ENCODE measurements at places on chromosomes 6 and 20.

- DNase-seq: no peak
Observed at GRCh38 chr6:73713426-73714147, 17.6 kb downstream of the CD109 start.

DNA sequence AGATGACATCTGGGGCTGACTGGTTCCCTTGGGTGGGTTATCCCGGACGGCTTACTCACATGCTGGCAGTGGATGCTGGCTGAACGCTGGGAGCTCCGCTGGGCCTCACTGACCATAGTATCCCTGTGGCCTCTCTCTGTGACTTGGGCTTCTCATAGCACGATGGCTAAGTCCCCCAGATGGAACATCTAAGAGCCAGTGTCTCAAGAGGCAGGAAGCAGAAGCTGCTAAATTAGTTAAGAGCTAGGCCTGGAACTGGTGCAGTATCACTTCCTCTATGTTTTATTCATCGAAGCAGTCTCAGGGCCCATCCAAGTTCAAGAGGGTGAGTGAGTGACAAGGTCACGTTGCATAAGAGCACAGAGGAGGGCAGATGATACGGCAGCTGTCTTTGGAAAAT is 116.5 kb upstream of the LAMP5 start:
- no peak for DNase-seq

GRCh38 chr20:35739294-35740163 is 2.5 kb downstream of the RBM39 start:
- no peak for DNase-seq

GRCh38 chr6:47534063-47534462 is 56.5 kb downstream of the CD2AP start:
- DNase-seq: no peak

- DNase-seq: no peak
Observed at GRCh38 chr20:24981282-24981681, 11.3 kb downstream of the APMAP start.

GRCh38 chr6:134478764-134479399 is 161.0 kb upstream of the SGK1 start:
- no peak for DNase-seq

DNA sequence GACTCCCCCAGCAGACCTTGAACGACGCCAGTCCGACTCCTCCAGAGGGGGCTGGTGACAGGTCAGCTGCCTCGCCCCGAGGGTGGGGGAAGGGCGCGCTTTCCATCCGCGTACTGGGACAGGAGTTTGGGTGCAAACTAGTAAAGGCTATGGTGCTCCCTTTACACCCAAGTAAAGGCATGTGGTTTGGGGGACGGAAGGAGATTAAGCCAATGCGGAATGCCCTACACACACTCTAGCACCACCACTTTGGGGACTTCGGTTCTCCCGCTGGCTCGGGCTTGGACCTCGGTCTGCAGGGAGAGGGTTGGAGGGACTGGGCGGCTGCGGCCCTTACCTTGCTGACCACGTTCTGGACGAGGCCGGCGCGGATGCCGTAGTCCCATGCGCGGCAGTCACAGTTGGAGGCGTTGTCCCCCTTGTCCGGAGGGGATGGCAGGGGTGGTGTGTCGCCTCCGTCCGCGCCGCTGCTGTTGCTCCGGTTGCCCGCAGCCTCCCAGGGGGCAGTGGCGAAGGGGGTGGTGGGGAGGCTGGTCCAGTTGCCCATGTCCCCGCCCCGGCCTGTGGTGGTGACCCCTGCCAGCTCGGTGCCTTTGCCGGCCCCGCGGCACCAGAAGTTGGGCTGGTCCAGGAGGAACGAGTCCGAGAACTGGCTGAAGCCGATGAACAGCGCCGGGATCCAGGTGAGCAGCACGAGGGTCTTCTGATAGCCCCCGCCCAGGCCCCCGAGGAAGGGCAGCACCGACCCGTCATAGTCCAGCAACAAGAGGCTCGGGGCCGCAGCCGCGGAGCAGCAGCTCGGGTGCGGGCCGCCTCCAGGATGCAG is 1.1 kb downstream of the SLC22A23 start:
- DNase-seq: no peak

GRCh38 chr20:22729616-22730236 is 145.4 kb upstream of the FOXA2 start:
- DNase-seq: no peak

DNA sequence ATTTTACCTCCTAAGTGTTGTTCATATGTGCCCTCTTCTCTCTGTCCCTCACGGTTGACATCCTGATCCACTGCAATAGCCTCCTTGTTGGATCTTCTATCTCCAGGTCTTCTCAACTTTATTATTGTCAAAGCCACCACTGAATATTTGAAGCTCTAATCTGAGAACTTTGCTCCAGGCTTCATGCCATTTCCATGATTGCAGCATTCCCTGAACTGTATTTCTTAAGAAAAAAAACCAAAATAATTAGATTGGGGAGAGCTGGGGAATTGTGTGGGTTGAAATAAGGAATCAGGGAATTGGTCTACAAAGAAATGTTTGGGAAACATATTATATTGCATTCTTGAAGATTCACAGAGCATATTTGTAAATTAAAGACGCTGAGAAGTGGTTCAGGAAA is 2.5 kb upstream of the STX7 start:
- no peak for DNase-seq

DNA sequence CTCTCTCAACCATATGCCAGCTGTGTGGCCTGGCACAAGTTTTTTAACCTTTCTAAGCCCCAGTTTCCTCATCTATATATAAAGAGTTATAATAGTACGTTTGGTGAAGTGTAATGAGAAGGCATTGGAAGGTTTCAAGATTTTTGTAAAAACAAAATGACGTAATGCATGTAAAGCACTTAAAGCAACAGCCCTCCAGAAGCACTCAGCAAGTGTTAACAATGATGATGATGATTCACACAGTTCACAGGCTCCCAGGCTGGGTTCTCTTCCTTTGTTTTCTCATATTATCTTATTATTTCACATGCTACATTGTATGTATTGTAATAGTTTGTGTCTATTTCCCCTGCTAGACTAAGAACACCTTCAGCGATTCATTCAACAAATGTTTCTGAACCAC is 6.2 kb downstream of the CEP250 start:
- no peak for DNase-seq

DNA sequence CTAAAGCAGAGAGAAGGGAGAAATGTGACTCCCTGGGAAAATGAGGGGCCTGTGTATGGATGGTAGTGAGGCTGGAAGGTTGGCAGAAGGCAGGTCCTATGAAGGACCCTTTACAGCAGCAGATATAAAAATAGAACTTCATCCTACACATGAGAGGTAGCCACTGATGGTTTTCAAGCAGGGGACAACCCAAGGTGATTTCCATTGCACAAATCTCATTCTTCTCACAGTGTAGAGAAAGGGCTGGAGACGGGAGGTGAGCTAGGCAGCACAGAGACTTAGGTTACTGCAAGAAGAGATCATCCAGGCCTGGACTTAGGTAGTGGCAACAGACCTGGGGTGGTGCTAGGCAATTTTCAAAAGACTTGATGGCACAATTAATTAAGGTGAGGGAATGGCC is 30.7 kb downstream of the TRAM2 start:
- no peak for DNase-seq

DNA sequence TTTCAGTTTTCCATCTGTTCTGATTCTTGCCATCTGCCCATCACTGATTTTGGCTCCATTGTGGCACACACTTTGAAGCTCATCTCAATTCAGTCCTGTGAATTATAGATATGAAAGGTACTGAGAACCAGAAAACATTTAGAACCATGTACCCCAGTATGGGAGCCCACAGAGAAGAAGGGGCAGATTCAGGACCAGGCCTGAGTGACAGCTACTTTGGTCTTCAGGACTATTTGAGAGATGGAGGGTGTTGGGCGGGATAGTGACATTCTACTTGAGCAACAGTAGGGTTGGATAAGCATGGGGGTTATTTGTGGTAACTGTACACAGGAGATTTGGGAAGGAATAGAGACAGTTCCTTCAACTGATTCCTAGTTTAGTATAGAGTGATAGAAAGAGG is 259.2 kb upstream of the MANEA start:
- no peak for DNase-seq

DNA sequence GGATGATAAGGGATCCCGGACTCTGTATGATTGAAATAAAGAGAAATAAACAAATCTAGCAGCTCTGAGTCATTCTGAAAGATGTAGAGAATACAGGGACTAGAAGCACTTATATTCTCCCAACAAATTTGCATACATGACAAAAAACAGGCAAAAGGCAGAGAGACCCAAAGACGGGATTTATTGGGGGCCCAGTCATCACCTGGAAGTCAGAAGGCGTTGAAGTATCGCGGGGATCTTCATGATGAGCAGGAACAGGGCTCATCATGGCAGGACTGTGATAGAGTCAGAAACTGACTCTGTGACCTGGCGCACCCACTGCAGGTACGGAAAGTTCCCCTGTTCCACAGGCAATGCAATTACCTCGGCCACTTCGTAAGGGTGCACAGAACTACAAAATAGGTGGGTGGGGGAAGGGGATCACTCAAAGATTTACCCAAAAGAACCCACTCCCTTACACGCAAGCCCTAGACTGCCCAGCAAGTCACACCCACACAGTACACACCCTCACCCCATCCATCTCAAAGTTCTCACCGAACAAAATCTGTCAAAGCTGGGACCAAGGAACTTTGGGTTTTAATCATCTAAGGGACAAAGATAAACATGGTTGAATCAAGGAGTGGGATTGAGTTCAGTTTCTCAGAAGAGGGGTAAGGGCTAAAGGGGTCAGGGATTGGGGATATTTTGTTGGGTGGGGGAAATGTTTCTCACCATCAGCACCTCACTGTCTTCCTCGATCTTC is 1.4 kb downstream of the CUTA start:
- DNase-seq: no peak

DNA sequence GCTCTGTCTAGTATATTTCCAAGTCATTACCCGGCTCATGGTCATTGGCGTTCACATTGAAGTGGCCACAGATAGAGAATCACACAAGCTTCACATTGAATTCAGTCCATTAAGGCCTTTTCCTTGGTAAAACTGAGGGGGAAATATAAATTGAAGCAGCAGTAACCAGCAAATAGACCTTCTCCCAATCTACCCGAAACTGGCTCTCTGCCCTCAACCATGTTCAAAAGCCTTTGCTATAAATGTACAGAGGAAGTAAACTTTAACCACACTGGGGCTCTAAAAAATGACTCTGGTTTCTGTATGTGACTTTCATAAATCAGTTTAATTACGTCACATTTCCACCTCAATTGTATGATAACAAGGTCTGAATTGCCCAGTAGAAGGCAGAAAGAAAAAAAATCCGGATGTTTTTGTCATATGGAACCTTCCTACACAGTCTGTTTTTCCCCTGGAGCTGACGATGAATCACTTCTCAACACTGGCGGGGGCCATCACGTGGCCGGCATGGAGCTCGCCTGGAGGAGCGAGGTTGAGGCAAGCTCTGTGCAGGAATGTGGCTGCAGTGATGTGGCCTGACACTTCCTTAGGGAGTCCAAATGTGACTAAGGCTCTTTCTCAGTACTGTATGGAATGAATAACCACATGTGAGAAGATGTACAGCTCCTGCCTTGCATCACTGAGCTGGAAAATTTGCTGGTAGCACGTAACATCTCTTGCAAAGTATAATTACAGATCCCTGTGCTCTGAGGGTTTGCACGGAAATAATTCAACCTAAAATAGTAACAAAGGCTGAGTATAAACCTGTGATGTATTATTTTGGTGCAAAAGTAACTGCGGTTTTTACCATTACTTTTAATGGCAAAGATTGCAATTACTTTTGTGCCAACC is 58.6 kb upstream of the SNX9 start:
- peak; percentile 51 for DNase-seq

DNA sequence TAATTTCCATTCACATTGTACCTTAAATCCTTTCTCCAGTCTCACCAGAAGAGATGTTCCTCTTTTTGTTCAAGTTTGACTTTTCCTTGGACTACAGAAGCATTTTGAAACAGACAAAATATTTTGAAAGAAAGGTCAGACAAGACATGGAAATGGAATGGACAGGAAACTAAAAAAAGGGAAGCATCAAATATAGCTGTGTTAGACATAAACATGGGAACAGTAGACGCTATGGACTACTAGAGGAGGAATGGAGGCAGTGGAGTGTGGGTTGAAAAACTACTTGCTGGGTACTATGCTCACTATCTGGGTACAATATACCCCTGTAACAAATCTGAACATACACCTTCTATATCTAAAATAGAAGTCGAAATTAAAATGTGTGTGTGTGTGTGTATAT is 4.1 kb upstream of the FAM135A start:
- DNase-seq: no peak

DNA sequence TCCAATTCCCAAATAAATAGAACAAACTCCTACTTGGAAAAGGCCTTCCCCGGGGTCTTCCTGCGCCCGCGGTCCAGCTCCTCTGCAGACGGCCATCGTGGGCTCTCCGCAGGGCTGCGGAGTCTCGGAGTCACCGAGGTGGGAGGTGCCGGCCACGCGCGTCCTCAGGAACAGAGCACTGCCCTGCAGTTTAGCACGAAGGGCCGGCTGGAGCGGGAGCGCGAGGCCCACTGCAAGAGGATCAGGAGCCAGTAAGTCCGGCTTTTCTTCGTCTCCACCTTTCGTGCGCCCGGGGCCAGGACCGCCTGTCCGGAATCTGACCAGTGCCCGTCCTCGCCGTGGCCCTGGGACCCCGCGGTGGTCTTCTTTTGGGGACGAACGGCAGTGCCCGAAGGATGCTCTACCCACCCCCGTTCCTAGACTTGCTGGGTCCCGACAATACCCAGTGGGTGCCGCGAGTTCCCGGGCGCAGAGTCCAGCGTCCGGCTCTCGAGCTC is 1.4 kb downstream of the BHLHE23 start:
- no peak for DNase-seq

GRCh38 chr20:62235777-62236157 is 2.6 kb upstream of the OSBPL2 start:
- no peak for DNase-seq

DNA sequence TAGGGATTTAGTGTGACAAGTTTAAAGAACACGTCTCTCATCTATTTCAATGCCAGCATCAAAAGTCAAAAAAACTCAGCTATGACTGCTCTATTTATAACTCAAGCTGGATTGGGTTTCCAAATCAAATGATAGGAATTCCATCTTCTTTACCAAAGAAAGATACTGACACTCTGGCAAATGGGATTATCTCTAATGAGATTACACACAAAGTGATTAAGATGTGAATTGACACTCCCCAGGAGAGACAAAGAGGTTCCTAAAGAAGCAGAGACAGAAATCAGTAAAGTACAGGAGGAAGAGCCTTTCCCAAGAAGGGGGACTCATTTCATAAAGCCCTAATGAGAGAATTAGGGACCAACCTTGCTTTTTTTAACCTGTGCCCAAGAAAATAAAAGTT is 92.1 kb downstream of the ID4 start:
- no peak for DNase-seq

Measured in frontal cortex (tissue), 4 donors.